ENCODE measurements at places on chromosomes 16 and 17. TPM values are rescaled to one million over a fixed set of nuclear protein-coding genes. Genes with fewer than 3 reads are reported as not detected.

DNA sequence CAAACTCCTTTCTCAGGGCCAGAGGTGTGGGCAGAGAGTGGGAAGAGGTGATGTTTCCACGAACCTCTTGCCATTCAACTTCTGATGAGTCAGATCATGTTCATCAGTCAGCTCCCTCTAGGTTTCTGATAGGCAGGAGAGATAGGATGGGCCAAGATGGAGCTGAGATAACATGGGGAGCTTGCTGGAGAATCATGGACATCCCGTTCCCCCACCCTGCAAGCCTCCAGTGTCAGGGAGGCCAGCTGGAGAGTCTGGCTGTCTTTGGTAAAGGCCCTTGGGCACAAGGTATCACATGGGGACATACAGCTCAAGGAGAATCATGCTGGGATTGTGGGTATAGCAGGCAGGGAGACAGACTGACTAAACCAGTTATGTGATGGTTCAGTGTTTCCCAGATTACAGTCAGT, 136.0 kb upstream of the IRX3 start:
- no peak for DNase-seq

DNA sequence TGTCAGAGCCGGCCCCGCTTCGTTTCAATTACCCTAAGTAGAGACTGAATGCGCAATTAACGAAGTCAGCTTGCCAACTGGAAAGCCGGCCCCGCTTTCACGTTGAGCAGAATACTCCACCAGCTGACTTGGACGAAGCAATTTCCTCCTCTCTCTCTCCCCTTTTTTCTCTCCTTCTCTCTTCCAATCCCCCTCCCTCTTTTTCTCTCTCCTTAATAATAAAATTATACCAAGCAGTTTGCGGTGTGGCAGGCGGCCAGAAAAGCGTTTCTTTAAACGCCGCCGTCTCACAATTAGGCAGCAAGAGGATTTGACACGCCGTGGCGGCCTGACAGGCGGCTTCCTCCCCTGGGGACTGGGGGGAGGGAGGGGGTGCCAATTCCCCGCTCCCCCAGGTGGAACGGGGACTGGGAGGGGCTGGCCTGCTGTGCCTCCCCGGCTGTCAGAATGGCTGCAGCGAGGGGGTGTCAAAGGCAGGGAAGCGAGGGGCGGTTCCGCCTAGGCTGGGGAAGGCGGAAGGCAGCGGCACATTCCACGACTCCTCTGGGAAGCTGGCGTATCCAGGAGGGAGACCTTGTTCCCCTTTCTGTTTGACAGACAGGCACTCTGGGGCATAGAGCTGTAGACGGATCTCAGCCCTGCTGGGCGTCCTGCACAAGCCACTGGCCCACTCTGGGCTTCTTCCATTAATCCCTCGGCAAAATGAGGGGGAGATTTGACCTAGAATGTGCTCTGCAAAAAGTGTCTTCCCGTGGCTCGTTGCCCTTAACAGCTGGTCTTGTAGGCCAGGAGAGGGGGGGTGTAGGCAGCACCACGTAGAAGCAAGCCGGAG, 52.7 kb downstream of the SREBF1 start:
- DNase-seq, result peak; percentile 66

- no peak for DNase-seq
These were observed 31.6 kb downstream of the VWA3A start for GRCh38 chr16:22123759-22124490.

The IRF8 gene
- polyA plus RNA-seq, result 2.1 TPM

DNA sequence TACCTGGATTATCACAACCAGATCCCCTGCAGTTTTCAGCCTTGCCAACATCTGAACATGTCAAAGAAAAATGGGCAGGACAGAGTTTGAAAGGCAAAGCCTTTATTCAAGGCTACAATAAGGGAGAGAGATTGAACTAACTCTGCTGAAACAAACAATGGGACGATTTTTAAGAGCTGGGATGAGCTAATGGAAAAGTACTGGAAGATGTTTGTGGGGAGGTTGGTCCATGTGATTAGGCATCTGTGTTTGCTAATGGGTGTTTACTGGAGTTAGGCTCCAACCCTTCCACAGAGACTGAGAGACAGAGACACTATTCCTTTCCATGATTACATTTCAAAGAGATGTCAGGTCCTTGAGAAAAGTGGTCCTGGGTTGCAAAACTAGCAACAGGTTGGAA, 35.0 kb upstream of the HSBP1 start:
- DNase-seq, result no peak

GRCh38 chr16:31874366-31875111, 932 bp downstream of the ZNF267 start:
- no peak for DNase-seq

DNA sequence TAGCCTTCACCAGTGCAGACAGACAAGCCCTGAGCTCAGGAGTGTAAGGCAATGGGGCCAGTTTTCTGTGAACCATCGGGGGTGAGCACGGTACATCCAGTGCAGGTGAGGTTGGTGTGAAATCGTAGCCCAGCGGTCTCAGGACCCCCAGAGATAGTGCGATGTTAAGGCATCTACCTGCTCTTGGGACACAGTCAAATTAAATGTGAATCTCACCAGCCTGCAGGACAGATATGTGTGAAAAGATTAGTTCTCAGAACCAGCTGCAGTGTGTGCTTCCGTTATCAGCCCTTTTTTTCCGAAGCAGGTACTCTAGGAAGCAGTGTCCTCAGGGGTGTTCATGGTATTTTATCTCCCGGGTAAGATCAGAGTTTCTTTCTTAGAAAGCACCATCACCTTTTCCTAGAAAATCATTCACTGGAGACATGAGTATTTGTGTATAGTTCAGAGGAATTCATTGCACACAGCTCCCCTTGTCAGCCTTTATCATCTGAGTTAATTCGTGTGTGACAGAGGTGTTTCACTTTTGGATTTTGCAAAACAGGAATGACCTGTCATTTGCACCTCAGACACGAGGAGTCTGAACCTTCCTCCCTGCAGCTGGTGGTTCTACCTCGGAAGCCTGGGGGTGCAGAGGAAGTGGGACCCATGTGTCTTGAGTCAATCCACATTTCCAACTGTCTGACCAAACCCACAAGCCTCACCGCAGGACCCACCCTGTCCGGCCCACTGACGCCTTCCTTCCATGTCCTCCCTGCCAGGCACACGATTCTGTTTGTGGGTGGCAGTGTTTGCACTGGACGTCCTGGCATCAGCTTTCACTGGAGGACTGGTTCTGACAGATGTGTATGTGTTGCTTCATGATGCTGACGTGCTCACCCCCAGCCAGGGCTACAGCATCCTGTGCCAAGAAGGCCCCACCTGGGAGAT, 107.8 kb downstream of the CLEC16A start:
- DNase-seq, result no peak

- peak; percentile 54 for DNase-seq
These were observed 105.0 kb downstream of the ZNF778 start for GRCh38 chr16:89322321-89323119.

The MYH2 gene
- not detected for polyA plus RNA-seq

The CCL14 gene
- 15.5 TPM for polyA plus RNA-seq

Data from heart left ventricle (tissue), 16 donors.